NCI-H187 treated with DMSO at 0.1 percent for 48 hours (cell line): ENCODE measurements at places on chromosomes 1 and 21.

DNA sequence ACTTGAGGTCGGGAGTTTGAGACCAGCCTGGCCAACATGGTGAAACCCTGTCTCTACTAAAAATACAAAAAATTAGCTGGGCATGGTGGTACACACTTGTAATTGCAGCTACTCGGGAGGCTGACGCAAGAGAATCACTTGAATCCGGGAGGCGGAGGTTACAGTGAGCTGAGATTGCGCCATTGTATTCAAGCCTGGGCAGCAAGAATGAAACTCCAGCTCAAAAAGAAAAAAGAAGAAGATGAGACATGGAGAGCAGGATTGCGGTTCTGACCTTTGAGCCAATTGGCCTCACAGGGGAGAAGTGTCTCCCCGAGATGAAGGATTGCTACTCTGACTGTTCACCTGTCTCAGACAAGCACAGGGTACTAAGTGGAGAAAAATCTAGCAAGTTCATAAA is 6.6 kb downstream of the SCCPDH start:
- no peak for DNase-seq

GRCh38 chr1:181028196-181028595 is 5.5 kb upstream of the STX6 start:
- DNase-seq: no peak

DNA sequence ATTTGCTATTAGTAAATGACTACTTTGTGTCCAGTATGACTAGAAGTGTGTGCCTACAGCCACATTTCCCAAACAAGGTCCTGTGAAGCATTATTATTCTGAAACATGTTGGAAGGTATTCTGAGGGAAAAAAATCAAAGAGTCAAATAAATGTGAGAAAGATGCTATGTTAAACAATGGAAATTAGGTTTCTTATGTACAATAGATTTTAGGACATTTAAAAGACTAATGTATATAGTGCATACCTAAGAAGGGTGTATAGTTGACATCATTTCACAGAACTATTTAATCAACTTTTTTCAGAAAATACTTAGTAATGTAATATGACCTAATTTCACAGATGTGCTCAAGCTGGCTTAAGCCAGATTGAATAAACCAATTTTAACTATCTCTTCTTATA is 582.5 kb downstream of the USP25 start:
- no peak for DNase-seq

GRCh38 chr1:183932412-183932811 is 105.1 kb downstream of the COLGALT2 start:
- DNase-seq: no peak

DNA sequence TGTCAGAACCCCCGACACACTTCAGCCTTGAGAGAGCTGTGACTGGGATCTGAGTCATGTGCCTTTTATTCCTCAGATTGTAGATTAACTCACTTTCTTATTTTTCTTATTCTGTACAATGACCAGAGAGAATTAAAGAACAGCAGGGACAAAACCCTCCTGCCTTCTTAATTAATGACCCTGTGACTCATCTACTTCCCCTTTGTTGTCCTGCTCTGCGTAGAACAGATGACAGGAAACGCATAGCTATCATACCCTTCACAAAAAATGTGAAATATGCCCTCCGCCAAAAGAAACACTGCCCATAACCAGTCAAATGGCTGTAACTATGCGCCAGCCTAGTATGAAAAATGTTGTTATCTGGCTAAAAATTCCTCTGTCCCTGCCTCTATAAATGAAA is 9.1 kb upstream of the PADI2 start:
- no peak for DNase-seq

- no peak for DNase-seq
Measured at GRCh38 chr1:3068564-3069431, at the start of gene PRDM16. PRDM16 (plus strand) TSS chr1:3069203; CDS start chr1:3069260, 57 bp downstream.

- DNase-seq: no peak
Measured at GRCh38 chr1:6101826-6102531, 56.3 kb downstream of the KCNAB2 start.

DNA sequence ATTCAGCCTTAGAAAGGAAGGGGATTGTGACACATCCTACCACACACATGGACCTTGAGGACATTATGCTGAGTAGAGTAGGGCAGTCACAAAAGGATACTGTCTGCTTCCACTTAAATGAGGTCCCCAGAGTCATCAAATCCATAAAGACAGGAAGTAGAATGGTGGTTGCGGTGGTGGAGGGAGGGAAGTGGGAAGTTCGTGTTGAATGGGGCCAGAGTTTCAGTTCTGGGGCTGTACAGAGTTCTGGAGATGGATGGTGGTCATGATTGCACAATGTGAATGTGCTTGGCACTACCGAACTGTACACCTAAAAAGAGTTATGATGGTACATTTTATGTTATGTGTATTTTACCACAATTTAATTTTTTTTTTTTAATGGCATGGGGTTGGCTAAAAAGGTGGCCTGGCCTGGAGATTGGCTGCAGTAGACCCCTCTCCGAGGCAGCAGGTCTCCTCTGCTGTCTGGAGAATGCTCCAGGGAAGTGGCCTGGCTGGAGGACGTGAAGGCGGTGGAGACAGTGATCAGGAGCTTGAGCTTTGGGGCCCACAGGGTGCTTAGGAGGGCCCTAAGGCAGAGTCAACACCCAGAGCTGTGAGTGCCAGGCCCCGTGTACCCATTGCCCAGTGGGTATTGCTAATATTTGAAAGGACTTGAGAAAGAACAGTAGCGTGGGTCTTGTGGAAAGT is 30.4 kb downstream of the IFNGR2 start:
- no peak for DNase-seq

DNA sequence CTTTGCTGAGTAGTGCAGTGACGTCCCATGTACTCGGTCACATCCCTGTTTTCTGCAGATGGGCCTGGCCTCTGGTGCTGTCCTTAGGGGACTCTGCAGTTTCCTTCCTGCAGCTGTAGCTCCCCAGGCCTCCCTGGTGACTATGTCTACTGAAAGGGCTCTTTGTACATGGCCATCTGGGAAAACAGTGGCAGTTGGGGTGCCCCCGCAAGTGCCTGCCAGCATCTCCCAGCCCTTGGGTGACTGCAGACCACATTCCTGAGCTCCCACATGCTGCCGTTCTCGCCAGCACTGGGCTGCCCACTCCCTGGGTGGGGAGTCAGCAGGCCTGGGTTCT is 37.5 kb upstream of the KCNA10 start:
- DNase-seq: no peak

GRCh38 chr1:1189111-1189510 is 15.4 kb downstream of the TTLL10 start:
- DNase-seq: no peak

DNA sequence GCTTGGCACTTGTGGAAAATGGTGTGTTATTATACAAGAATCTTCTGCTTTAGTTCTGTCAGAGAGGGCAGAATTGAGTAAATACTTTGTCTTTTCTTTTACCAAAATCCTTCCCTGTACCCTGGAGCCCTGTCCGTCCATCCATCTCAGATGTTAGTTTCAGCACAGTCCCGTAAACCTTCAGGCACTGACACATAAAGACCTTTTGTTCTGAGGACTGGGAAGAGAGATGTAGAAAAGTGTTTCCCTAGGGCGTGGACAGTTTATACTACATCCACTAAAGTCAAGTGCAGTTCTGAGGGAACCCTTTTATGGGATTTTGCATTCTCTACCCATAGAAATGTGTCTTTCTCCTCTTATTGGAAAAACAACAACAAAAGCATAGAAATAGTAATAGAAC is 162.4 kb downstream of the PDE4B start:
- DNase-seq: no peak

GRCh38 chr1:221394011-221394544 is 347.8 kb downstream of the DUSP10 start:
- no peak for DNase-seq
